ENCODE measurements at places on chromosomes 7 and 10. TPM values are rescaled to one million over a fixed set of nuclear protein-coding genes. Genes with fewer than 3 reads are reported as not detected.

Gene PTPRZ1
- total RNA-seq: 0.48 TPM

Gene SPDYE6
- total RNA-seq: not detected

Gene RHOBTB1
- 22.6 TPM for total RNA-seq

Gene LIPJ
- total RNA-seq: not detected

Gene OR13A1
- not detected for total RNA-seq

Gene ATOH7
- not detected for total RNA-seq

Gene CALML3
- total RNA-seq: not detected

Gene SPAM1
- total RNA-seq: not detected
